ENCODE measurements at places on chromosomes 4 and X.

- no peak for ATAC-seq
Observed at GRCh38 chr4:137768881-137769280, 236.6 kb upstream of the PCDH18 start.

DNA sequence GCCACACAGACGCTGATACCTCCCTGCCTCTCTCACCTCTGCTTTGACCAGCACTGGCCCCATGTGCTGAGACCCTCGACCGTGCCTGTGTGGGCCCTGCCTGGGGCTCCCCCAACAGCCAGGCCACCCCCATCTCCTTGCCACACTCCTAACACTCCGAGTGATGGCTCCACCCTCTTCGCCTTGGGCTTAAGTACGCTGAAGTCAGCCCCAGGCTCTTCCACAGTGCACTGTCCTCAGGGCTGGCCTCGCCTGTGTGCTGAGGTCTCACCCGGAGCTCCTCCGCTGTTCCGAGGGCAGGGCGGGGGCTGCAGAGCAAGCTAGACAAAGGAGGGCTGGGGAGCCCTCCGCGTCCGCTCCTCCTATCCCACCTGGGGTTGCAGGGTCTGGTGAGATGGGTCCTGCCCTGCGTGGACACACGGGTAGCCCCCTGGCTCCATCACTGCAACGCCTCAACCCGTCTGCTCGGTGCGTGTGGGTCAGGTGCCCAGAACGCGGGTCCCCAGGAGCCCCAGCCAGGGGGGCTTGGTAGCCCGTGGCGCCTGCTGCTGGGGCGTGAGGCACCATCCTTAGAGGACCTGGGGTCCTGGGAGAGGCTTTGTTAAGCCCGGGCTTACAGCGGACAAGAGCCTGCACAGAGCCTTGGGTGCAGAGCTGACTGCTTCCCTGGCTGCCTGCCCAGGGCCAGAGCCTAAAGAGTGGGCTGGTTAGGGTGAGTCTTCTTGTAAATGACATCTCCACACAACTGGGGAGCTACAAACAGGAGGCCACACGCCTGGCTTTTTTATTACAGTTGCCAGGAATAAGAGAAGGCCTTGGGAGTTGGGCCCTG lies 42.6 kb upstream of the NKX1-1 start:
- no peak for ATAC-seq

GRCh38 chr4:34139346-34139745 lies 2105.0 kb downstream of the ARAP2 start:
- no peak for ATAC-seq

DNA sequence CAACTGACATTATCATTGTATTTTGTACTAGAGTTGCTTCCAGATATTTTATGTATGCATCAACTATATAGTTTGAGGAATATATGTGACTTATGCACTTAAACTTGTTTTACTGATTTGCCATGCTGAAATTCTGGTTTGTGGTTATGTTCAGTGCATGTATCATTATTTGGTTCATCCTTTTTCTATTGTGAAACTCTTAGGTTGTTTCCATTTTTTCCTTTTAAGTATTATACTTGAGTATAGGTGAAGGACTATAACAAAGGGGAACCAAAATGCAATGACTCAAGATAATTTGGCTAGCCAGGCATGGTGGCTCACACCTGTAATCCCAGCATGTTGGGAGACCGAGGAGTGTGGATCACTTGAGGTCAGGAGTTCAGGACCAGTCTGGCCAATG lies 21.1 kb upstream of the EPGN start:
- ATAC-seq: no peak

DNA sequence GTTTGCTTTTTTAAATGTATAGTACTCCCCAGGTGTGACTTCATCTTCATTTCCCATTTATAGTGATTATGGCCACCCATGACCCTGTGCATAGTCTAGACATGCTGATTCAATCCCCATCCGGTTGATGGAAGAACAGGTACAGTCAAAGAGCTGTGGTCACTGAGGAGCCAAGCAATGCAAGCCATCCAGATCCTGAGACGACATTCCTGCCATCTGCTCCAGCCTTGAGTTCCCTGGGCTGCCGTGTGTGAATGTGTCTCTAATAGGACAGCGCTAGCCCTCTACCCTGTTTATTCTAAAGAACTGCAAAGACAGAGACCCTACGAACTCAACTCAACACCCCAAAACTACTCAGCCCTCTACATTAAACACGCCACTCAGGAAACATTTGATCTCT lies 1.7 kb downstream of the KCNIP4 start:
- no peak for ATAC-seq

- ATAC-seq: no peak
Observed at GRCh38 chr4:88779431-88779830, 81.8 kb upstream of the NAP1L5 start.

DNA sequence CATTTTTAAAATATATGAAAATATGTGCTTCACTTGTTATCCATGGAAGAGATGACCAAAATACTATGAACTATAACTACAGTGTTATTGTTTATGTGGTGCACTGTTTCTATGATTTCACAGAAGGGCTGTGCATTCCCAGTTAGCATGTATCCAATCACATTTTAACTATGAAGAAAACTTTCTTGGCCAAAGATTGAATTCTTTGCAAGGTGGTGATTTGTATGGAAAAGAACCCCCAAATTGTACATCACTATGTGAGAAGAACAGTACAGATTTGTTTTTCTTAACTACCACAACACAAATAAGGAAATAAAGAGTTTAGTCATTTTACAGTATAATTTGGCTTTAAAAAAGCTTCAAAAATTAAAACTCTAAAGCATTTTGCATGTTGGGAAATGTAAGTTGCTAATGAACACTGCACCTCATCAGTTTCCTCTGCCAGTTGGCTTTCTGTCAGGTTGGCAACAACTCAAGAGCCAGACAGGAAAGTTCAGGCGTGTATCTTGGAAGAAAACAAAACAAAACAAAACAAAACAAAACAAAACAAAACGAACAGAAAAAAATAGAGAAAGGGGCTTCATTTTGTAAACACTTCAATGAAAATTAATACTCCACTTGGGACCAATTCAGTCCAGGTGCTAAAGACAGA lies 237.0 kb downstream of the SCFD2 start:
- no peak for ATAC-seq

DNA sequence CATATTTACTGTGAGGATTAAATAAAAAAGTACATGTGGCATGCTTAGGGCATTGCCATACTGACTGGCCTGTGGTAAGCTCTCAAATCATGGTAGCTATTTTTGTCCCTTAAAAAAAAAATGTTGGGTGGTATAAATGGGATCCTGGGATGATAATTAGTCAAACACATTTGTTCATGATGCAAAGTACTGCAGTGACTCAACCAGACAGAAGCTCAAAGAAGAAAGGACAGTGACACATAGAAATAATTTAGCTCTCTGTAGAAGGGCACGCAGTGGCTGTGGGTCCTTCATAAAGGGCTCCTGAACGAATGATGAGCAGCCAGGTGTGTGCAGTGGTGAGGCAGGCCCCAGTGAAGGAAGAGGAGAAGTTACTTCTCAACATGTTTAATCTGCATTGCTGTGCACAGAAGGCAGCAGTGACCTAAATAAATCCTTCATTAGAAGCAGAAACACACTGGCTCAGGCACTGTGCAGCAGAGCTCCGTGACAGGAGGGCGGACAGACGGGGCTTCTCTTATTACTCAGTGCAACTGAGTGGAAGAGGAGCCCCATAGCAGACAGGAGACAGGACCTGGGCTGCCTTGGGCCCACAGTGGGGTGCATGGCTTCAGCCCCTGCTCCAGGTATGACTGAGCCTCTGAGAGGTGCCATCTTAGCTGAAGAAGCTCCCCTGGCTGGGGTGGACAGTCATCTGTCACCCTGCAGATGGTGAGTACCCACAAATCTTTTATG lies 20.3 kb downstream of the HS3ST1 start:
- peak; percentile 9 for ATAC-seq

DNA sequence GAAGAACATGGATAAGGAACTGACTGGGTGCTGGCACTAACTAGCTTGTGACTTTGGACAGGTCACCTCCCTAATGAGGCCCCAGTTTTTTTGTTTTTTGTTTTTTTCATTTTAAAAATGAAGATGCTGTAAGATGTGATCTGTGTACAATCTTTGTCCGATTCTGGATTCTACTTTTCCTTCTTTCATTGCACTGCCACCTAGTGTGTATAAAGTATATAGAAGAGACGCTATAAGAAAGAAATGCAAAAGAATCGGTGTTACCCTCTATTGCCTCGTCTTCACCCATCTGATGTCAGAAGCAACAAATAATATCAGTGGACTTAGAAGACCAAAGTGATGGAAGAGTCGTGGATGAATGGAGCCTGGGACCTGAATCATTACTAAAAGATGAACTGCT lies 58.6 kb upstream of the P2RY10 start:
- ATAC-seq: no peak

DNA sequence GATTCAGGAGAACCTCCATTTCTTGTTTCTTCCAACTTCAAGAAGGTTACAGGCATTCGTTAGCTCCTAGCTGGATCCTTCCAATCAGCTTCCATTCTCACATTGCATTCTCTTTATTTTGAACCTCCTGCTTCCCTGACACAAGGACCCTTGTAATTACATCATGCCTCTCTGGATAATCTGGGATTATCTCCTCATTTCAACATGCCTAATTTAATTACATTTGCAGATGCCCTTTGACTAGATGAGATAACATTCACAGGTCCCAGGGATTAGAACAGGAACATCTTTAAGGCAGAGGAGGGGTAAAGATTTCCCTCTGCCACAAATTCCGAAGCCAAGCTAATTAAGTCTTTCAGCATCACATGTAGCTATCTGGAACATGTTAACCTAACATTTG lies 753.8 kb upstream of the PCDH7 start:
- no peak for ATAC-seq

GRCh38 chr4:45370408-45370807 lies 644.1 kb upstream of the GNPDA2 start:
- no peak for ATAC-seq

DNA sequence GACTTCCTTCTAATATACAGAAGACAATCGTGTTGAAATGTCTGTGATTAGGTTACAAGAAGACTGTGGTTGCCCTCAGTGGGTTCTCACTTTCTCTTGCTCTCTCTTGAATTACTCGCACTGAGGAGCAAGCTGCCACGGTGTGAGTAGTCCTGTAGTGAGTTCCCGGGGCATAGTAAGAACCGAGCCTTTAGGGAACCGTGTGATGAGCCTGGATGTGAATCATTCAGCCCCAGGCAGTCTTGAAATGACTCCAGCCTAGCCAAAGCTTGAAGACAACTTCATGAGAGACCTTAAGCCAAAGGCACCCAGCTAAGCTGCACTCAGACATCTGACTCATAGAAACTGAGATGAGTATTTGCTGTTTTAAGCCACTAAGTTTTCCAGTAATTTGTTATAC lies 292.7 kb downstream of the SPOCK3 start:
- peak; percentile 78 for ATAC-seq

- ATAC-seq: no peak
Observed at GRCh38 chr4:118759481-118759880, 74.3 kb downstream of the METTL14 start.

DNA sequence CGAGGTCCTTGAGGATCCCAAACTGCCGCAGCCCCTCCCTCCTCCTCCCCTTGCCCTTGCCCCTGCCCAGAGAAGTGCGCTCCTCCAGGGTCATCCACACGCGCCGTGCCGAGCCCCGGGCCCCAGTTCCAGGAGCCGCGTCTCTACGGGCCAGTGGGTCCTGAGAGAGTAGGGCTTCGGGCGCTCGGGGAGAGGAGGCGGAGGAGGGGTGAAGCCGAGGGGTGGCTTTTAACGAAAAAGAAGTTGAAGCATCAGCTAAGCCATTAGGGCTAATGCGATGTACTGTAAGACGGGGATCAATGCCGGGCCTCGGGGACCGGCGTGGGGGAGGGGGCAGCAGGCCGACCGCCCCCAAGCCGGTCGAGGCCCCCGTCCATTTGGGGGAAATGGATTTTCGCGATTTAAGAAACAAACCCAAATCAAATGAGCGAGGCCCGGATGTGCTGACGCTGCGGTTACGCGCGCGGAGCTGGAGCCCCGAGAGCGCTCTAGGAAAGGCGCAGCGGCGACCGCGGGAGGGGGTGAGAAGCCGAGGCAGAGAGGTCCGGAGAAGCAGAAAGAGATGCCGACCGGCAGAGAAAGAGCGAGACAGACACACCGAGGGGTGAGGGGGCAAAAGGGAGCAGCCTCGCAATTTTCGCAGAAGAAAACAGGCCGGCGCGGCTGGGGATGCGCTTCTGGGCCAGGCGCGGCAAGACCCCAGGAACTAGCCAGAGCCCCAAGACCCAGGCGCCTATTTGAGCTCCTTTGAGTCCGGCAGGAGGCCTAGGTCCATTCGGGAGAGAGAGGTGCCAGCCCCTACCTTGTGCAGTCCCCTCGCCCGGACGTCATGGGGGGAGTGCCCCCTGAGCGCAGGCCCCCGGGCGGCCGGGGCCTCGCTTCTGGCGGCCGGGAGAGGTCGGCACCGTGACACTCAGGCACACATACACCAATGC lies 13.6 kb downstream of the HMX1 start:
- ATAC-seq: no peak

DNA sequence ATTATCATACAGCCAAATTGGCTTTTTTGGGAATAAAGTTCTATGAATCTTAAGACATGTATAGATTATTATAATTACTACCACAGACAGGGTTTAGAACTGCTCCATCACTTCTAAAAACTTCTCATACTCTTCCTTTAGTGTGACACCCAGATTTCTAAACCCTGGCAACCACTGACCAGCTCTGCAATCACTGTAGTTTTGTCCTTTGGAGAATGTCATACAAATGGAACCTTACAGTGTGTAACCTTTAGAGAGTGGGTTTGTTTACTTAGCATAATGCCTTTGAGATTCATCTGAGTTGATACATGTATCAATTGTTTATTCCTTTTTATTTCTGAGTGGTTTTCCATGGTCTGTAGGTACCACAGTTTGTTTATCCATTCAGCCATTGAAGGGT lies 95.0 kb downstream of the TMEM164 start:
- ATAC-seq: no peak

DNA sequence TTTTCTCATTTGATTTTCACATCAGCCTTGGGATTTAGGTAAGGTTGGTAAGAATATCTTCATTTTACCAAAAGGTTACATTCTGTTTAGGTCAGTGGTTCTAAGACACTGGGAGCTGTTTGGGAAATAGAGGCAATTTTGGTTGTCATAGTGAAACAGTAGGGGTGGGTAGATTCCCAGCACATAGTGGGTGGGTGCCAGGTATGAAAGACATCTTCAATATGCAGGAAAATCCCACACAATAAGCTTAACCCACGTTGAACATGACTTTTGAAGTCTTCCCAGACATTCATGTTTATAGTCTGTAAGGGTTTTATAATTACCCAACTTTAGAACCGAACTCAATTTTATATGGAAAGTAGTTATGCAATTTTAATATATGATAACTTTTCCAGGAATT lies 249.6 kb downstream of the SNCA start:
- ATAC-seq: no peak

Measured in activated T-helper 17 cell treated with anti-CD3 and anti-CD28 coated beads, Interleukin-2, amount 50 U/mL, for 72 hours (primary cell).